ENCODE measurements at places on chromosomes 1 and 21. TPM values are rescaled to one million over a fixed set of nuclear protein-coding genes. Genes with fewer than 3 reads are reported as not detected.

Gene SLC6A17
- not detected for total RNA-seq

Gene F11R
- 183 TPM for total RNA-seq

DNA sequence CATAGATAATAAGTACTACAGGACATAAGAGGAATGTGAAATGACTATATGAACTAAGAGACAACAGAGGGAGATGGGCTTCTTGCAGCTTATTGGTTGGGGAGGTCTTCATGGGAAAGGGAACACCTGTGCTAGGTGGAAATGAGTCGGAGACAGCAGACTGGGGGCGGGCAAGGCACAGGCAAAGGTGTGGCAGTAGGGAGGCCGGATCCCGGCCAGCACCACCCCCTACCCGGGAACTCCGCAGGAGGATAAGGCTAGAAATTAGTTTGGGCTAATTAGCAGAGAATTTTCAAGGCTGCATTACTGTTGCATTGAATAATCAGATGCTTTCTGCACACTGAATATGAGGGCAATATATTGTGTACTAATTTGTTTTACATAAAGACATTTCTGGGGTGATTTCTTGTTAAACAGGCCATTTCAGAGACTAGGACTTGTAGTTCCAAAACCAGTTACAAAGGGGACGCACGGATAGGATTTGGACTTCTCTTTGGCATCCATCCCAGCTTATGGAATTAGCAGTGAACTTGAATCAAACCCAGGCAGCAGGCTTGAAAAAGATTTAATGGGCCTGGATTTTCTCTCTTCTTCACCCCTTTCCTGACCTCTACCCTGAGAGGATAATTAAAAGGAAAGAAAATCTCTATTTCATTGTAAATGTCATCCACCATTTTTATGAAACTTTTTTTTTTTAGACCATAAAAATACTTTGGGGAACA is 2.2 kb upstream of the HUNK start:
- DNase-seq: no peak

DNA sequence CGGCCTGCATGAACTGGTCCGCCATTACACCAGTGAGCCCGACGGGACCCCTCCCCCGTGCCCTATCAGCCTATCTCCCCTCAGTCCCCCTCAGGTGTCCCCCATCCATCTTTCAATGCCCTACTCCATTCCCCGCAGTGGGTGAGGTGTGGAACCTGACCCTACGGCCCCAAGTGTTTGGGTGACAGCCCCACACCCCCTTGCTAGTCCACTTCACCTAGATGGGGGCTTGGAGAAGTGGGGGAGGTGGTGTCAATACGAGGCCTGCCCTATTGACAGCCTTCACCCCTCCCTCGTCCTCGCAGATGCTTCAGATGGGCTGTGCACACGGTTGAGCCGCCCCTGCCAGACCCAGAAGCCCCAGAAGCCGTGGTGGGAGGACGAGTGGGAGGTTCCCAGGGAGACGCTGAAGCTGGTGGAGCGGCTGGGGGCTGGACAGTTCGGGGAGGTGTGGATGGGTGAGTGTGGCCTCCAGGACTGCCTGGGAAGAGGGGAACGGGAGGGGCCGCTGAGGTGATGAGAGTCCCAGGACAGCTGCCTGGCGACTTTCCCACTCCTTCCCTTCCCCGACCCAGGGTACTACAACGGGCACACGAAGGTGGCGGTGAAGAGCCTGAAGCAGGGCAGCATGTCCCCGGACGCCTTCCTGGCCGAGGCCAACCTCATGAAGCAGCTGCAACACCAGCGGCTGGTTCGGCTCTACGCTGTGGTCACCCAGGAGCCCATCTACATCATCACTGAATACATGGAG is 15.7 kb upstream of the HDAC1 start:
- DNase-seq: peak; percentile 56

DNA sequence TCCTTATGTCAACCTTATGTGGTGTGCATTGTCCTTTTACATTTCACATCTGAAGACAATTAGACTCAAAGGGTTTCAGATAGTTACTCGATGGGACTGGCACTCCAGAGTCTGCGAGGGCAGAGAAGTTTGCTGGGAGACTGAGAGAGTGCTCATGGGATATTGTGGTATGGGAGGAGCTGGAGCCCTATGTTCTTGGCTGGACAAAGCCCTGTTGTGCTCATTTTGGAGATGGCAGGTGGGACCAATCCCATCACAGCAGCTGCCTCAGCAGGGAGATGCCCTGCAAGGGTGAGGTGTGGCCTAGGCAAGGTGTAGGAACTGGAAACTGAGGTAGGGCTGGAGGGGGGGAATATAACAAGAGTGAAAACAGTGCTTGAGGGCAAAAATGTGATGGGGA is 43.5 kb upstream of the CRNN start:
- no peak for DNase-seq

Gene SLC30A2
- total RNA-seq: not detected

DNA sequence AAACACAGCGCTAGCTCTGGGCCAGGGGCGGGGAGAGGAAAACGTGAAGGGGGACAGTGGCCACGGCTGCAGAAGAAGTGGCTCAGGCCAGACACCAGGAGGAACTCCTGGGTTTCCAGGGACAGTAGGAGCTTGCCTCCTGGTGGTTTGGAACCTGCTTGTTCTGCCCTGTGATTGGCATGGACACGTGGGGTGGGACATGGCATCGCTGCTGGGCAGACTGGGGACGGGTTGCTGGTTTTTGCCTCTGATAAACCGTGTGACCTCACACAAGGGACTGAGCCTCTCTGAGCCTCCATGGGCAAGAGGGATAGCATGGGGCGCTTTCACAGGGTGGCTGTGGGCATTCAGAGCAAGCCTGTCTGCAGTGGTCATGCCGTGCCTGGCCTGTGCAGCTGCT is 7.5 kb upstream of the PLCH2 start:
- no peak for DNase-seq

Gene DIPK1A
- 3.1 TPM for total RNA-seq

GRCh38 chr21:16533692-16534407 is 804.1 kb downstream of the USP25 start:
- no peak for DNase-seq

GRCh38 chr1:18058206-18058921 is 49.2 kb upstream of the IGSF21 start:
- peak; percentile 35 for DNase-seq

Gene SYDE2
- total RNA-seq: 23.0 TPM

- no peak for DNase-seq
Observed at GRCh38 chr1:22781483-22781882, 70.8 kb downstream of the EPHB2 start.

GRCh38 chr21:45228171-45228641 is 59.5 kb downstream of the POFUT2 start:
- DNase-seq: no peak

Gene TATDN3
- 14.9 TPM for total RNA-seq

DNA sequence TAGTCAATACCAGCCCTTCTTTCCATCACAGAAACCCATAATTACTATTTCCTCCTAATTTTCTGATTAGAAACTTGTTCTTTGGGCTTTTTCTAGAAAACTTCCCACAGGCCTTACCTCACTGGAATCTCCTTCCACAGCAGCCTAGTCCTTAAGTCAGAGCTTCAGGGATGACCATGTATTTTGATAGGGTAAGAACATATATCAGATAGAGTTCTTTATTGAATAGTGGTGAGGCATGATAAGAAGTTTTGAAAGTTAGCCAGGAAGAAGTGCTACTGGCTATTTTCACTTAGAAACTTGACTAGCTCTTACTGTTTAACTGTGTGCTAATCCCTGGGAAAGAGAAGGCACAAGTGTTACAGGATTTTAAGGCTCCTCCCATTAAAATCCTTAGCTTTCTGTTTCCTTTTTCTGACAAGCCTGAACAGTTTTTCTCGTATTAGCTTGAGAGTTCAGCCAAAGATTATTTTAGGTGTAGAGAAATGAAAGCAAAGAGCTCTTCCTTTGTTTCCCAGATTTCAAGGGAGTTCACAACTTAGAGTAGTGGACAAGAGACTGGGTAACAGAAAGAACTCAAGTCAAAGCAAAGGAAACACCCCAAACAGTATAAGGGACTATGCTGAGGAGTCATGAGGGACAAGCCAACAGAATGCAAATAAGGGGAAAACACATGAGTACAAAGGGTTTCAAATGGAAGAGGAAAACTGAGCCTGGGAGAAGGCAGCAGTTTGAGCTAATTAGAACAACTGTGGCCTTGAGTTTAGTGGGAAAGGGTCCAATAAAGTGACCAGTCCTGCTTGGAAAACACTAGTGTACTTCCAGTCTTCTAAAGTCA is 37.2 kb upstream of the AIM2 start:
- no peak for DNase-seq

- no peak for DNase-seq
Observed at GRCh38 chr1:184032306-184032929, 5.1 kb downstream of the COLGALT2 start.

GRCh38 chr1:236204039-236204438 is 61.7 kb downstream of the GPR137B start:
- DNase-seq: no peak

Gene PLXNA2
- 77.5 TPM for total RNA-seq

- DNase-seq: no peak
Observed at GRCh38 chr1:234120327-234120944, 216.0 kb downstream of the SLC35F3 start.

DNA sequence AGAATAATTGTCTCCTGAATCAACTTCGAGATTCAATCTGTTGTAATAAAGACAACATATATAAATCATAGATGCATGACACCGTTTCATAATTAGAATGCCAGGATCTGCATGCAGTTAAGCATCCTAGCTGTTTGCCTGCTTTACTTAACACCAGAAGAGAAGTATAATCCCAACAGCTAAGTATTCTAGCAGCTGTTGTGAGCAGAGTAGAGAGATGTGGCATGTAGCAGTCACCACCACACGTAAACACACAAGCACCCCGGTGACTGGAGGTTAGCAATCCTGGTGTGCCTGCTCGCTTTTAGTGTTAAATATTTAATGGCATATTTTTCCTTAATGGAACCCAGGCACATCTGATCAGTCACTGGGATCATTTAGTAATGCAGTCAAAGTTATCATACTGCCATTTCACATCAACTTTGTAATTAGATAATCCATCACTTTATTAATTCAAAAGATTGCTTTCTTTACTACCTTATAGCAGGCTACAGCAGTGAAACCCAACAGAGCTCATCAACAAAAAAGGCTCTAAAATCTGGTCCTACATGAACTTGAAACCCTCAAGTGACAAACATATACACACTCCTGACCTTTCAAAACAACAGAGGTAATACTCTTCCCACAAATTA is 187.9 kb downstream of the SMYD3 start:
- DNase-seq: no peak

- DNase-seq: peak; percentile 80
Observed at GRCh38 chr1:26417111-26417759, 6.6 kb downstream of the LIN28A start.

GRCh38 chr1:246798606-246799496 is 74.6 kb downstream of the SCCPDH start:
- peak; percentile 42 for DNase-seq

Gene SLAMF7
- 0.67 TPM for total RNA-seq

GRCh38 chr1:213982289-213982671 is 5.5 kb upstream of the PROX1 start:
- DNase-seq: no peak

Gene PKNOX1
- 11.5 TPM for total RNA-seq

Gene SPATA6
- total RNA-seq: 31.4 TPM

DNA sequence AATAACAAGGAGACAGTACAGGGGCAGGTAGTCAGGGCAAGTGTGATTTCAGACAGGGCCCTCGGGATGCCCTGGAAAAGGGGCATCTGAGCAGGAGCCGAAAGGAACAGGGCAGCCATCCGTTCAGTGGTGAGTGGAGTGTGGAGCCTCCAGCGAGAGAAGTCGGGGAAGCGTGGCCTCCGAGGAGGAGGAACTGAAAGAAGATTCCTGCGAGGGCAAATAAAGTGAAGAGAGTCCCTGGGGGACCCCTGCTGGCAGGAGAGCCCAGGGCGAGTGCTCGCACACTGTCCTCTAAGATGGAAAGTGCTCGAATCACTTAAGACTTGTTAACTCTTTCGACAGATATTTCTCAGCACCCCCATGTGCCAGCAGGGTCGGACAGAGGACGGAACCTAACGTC is 3.5 kb upstream of the UTS2 start:
- DNase-seq: no peak

- no peak for DNase-seq
Observed at GRCh38 chr1:78052685-78053405, 7.1 kb downstream of the GIPC2 start.

- DNase-seq: no peak
Observed at GRCh38 chr1:48864913-48865312, 88.2 kb upstream of the BEND5 start.

DNA sequence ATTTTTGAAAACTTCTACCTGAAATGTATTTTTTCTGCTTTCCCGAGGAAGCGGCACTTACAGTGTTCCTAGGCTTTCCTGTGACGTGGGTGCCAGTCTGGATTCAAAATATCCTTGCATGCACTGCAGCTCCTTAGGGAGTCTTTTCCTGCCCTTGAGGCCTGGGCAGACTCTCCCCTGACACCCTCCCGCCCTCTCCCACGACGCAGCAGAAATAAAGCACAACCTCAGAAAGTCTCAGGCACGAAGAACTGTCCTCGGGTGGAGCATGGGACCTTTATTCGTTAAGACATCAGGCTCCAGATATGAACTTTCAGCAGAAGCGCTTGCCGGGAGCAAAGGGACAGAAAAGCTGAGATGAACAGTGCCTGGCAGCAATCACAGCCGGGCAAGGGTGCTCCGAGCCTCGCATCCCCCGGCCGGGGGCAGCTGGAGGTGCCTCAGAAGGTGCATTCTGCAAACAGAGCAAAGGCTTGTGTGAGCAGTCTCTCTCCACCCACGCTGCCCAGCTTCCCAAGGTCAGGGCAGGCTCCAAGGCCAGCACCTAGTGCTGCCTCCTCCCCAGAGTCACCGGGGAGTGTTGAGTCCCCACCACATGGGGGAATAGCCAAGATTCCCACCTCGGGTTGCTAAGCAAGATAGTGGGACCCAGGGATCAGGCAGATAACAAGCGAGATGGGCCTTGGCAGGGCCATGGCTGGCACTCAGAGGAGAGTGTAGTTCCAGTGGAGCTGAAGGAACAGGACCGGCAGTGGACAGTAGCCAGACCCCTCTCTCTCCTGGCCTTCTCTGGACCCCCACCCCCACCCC is 3.2 kb downstream of the TFF3 start:
- DNase-seq: no peak

DNA sequence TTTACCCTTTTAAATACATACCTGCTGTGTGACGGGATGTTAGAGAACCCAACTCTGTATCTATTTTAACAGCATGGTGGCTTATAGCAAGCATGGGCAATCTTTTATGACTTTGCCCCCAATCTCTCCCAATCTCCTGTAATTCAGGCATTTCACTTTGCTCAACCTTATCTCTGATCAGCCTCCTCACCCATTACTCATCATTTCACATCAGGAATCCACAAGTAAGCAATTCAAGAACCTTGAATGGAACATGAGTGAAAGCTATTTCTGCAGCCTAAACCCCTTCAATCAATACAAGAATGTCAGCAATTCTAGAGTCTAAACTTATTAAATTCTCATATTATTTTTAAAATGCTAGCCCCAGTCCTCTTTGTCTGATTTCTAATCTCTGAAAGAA is 199.8 kb downstream of the ST6GALNAC3 start:
- no peak for DNase-seq

Gene IQCC
- total RNA-seq: 0.55 TPM

Gene ACP6
- 17.2 TPM for total RNA-seq

- no peak for DNase-seq
Observed at GRCh38 chr1:77283701-77284425, 2.0 kb downstream of the AK5 start.

Gene SYT14
- not detected for total RNA-seq

GRCh38 chr1:41517062-41517438 is 32.6 kb upstream of the EDN2 start:
- DNase-seq: no peak
